Stimulated activated CD8-positive, alpha-beta memory T cell treated with anti-CD3 and anti-CD28 coated beads, Interleukin-7, amount 100 ng/mL, for 1 hour (primary cell): ENCODE measurements at places on chromosomes 1 and 21.

DNA sequence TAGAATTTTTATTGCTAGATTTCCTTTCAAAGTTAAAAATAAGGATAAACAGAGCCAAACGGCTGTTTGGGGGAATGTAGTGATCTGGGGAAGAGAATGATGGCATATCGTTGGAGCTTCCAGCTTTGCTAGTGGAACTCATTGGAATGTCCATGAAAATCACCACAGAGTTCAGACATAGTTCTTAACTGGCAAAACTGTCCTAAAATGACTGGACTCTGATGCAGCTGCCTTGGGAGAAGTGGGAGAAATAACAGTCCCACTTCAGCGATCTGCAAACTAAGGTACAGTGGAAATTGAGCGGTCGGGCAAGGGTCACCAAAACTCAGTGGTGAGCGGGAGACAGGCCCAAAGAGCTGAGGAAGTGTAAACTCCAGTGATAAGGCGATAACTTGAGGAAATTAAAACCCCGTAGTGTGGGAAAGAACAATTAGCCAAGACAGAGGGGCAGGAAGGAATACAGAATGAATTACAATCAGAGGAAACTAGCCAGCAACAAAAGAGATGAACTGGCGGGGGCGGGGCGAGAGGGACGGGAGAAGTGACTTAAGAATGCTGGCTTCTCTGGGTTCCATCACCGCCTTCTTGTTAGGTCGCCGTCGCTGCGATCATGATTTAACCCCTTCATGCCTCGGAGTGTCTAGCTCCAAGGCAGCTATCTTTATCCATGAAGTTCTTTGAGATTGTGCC is 89.8 kb upstream of the ARHGAP29 start:
- no peak for DNase-seq

GRCh38 chr1:116508984-116509980 is 61.5 kb downstream of the CD58 start:
- DNase-seq, result no peak

GRCh38 chr1:218454700-218455282 is 109.7 kb downstream of the TGFB2 start:
- DNase-seq, result no peak

DNA sequence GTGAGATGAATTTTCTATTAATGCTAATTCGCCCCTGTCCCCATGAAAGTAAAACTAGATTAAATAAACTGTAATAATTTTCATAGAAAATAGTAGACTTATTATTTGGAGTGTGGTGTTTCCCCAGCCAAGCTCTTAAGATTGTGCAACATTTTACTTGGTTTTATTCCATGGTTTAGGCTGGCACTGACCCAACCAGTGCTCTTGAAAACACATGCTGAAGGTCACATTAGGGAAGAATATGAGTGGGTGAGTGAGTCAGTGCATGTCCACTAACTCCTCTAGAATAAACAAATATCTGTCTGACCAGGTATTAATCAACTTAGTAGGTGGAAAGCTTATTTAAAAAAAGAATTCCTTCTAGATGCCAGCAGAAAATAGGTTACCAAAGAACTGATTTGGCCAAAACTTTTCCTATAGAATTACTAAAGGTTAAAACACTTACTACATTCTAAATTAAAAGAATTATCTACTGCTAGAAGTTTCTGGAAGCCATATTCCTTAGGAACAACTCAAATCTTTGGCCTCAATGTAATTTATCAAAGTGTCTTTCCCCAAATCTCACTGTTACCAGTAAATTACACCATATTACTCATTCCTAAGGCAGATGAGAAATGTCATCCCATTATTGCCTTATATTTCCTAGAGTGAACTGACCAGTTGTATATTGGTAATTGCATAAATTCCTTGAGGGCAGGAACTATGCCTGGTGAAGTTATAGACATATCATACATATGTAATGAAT is 89.7 kb upstream of the RGS1 start:
- DNase-seq, result no peak

DNA sequence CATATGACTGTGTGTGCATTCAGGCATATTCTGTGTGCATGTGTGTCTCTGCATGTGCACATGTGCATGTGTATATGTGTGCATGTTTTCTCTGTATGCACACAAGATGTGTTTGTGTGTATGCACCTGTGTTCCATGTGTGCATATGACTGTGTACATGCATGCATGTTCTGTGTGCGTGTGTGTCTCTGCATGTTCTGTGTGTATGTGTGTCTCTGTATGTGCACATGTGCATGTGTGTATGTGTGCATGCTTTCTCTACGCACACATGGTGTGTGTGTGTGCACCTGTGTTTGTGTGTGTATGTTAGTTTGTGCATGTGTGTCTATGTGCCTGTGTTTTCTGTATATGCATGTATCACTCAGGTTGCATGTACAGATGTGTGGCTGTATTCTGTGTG is 42.3 kb downstream of the AJAP1 start:
- DNase-seq, result no peak

DNA sequence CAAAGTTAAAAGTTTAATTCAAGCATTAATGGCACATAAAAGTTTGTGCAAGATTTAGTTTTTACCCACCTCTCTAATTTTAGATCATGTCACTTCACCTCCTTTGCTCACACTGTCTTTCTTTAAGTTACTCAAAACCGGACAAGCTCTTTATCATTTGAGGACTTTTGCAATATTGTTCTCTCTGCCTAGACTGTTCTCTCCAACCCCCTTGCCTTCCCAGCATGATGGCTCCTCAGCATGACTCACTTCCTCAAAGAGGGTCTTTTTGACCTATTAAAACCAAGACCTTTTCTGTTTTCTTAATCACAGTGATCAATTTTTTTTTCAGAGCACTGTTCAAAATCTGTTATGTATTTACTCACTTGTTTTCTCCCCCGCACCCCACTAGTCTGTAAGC is 61.3 kb downstream of the XKR8 start:
- no peak for DNase-seq

- no peak for DNase-seq
Measured at GRCh38 chr1:48644905-48645605, 131.6 kb downstream of the BEND5 start.

DNA sequence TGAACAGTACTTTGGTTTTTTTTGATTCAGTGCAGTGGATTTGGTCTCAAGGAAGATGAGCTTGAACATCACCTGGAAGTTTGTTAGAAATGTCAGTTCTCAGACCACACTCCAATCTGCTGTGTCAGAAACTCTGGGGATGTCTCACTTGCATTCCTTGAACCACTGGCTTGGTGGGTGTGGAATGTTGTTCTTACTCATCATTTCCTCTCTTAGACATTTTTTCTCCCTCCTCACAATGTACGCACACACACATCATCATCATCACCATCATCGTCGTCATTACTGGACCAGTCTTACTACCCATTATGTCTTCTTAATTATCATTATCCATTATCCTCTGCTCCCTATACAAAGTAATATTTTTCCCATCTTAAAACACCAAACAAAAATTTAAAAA is 91.9 kb upstream of the KCNK2 start:
- DNase-seq, result no peak

DNA sequence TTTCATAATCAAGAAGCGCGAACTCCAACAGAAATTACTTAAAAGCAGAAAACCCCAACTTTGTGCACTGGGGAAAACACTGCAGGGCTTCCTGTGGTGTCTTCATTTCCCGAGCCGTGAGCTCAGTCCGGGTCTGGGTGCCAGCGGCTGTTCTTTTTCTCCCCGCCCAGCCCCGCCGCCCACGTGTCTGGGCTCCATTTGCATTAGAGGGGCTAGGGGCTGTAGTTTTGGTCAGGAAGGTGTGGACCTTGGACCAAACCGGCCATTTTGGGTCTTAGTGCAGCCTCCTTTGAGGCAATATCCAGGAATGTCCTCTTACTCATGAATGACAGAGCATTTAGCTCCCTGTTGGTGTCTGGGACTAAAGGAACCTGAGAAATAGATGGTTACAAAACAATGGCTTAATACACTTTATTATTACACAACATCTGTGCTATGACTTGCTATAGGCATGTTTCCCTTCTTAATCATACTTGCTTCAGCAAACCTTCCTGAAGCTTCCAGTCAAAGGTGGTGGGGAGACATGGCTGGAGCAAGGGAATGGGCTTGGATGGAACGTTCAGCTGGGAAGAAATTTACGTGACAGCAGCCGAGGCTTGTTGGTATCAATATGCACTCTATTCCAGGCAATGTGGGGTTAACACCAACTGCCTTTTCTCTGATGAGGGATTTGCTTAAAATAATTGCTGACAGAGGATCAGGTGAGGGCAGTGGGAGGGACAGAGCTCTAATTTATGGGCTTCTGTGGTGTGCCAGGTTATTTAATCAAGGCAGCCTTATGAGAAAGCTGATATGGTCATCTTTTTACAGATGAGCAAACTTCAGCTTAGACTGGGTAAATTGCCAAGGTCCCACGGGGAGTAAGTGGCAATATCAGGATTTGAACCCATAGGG is 1.1 kb downstream of the AGTRAP start:
- DNase-seq, result no peak

GRCh38 chr1:92901126-92901525 is 60.1 kb downstream of the DIPK1A start:
- DNase-seq, result no peak

DNA sequence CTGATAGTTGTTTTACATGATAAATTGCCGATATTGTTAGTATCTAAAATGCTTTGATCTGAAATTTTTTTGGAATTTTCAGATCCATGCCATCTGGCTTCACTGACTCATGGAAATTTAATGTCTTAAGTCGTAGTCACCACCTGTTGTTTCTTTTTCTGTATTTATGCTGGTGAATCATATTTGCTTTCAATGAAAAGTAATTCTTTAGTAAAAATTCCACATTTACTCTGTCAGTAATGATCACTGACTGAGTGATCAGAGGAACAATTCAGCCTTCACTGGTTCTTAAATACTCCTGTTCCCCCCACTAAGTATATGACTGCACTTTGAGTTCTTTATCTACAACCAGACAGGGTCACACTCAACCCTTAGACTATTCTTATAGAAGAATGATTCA is 185.6 kb upstream of the NRIP1 start:
- no peak for DNase-seq

- DNase-seq, result no peak
Measured at GRCh38 chr1:42052072-42052699, 101.0 kb upstream of the GUCA2B start.

DNA sequence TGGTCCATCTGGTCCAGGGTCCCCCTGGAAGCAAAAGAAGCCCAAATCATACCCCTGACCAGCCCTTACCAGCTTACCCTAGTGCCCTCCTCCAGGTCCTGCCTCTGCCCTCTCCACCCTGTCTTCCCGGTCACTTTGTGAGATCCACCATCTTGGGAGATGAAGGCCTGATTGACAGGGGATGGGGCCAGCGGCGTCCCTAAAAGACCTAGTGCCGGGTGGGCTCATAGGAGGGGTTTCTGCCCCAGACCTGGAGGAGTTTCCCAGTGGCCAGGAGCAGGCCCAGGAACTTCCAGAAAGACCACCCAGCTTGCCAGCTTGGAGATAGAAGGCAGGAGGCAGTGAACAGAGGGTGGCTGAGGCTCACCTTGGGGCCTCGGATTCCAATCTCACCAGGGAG is 5.4 kb downstream of the COL9A2 start:
- no peak for DNase-seq

GRCh38 chr1:181855380-181855779 is 206.1 kb downstream of the ZNF648 start:
- no peak for DNase-seq

DNA sequence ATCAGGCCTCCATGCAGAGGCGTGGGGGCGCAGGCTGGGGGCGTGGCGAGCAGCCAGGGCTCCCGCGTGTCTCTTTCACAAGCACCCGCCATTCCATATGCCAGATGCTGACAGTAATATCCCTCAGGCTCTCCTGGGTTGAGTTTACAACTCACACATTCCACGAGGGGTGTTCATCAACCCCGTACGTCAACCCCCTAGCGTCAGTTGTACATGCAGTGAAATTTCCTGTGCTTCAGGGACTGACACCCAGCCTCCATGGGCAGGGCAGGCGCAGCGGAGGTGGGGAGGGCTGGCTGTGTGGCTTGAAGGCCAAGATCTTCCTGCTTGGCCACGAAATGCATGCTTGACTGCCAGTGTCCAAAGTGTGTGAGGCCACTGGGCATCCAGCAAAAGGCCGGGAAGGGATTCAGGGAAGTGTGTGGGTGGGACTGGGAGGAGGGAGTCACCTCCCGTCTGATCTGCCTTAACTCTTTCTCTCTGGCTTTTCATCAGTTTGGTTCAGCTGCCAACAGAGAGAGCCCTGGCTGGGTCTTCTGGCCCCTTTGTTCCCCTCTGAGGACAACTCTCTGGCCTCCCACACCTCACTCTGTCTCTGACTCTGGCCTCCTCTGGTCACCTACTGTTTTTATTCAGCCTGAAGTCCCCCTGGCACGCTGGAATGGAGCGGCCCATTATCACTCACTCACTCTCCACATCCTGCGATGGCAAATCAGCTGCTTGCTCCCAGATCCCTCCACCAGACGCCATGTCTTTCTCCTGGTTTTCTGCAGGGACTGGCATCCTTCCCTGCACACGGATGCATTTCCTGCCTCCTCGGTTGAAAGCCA is 33.8 kb downstream of the CLIC6 start:
- DNase-seq, result no peak

- no peak for DNase-seq
Measured at GRCh38 chr21:16243396-16243795, 513.6 kb downstream of the USP25 start.

DNA sequence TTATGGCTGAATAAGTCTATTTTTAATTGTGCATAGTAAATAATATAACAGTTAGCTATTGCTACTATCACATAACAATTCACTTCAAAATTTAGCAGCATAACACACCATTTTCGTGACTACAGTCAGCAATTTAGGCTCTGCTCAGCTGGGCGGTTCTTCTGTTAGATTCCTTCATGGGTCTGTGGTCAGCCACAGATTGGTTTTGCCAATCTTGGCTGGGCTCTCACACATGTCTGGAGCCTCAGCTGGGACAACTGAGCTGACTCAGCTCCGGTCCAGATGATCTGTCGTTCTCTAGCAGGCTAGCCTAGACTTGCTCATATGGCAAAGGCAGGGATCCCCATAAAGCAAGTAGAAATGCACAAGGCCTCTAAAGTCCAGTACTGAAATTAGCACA is 15.1 kb upstream of the CDC42BPA start:
- no peak for DNase-seq

GRCh38 chr1:41751804-41752513 is 166.8 kb downstream of the HIVEP3 start:
- no peak for DNase-seq

DNA sequence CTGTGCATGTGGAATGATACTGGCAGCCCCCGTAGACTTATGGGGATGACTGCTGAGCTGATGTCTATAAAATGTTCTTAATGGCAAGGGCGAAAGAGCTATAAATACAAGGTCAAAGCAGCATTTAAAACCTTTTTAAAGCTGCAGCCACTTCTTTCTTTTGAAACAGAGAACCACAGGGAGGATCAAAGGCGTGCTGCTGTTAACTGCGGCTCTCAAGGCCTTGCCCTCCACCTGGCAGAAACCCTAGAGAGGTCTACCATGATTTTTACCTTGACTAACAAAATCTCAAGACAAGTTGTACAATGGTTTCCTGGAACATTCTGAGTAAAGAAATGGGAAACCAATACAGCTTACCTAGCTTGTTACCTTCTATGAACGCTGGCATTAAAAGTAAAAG is 89.7 kb downstream of the SLC45A1 start:
- no peak for DNase-seq

GRCh38 chr1:204102739-204103430 is 30.0 kb downstream of the SOX13 start:
- DNase-seq, result no peak

- no peak for DNase-seq
Measured at GRCh38 chr1:21849909-21850576, 38.0 kb downstream of the LDLRAD2 start.

- DNase-seq, result no peak
Measured at GRCh38 chr1:163055531-163055930, 13.6 kb upstream of the RGS4 start.

- DNase-seq, result no peak
Measured at GRCh38 chr1:197933647-197934046, 16.5 kb downstream of the LHX9 start.
